ENCODE measurements at places on chromosomes 5 and 9.

DNA sequence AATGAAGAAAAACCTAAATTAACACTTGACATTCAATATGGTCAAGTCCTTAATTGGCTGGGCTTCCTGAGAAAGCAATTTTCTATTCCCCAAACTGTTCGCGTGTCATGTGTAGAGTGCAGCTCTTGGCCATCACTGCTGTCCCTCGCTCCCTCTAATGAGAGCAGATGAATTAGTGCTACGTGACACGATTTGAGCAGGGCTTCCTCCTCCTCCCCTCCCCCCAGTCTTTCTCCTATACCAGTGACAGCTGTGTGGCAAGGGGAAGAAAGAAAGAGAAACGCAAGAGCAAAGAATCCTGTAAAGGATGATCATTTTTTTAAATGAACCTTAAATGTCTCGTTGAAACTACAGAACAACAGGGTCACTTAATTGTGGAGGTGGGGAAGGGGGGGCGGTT, 159.6 kb downstream of the BNC2 start:
- DNase-seq: no peak

DNA sequence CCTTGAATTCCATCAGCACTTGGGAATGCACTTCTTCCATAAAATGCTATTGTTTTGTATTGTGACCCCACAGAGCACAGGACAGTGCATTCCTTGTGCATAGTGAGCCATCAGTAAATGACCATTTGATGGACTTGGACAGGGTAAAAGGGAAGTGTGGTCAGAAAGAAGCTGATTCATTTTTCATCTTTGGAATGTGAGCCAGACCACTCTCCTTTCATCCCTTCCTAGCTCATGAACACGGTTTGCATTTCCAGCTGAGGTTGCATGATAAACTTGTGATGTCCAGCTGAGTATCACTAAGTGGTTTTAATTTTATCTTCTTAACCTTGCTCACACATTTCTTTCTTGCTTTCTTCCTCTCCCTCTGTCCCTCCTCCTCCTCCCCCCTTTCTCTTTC, 101.3 kb downstream of the NUDT12 start:
- DNase-seq: peak; percentile 85

DNA sequence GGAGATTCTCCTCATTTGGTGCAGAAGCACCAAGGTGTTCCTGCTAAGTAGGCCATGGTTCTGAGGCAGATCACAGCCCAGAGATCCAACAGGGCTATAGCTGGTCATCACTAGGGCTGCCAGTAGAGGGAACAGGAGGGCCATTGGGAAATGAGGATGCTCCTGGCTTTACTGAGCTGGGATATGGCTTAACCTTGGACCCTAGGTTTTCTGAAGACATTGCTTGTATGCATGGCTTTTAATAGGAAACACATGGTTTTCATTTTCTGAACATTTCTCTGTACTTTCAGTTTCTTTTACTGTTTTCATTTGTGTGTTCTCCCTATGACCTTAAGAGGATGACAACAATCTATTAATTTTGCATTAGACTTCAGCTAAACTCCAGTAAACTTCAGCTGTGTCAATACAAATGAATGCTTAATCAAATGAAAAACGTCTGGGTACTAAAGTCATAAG, at the start of gene IFNW1:
IFNW1 (minus strand) TSS at position 406 of the 456 bp plus-strand sequence; CDS start at position 144, 262 bp downstream.
- DNase-seq: no peak

GRCh38 chr9:3342159-3342777, 183.5 kb downstream of the RFX3 start:
- DNase-seq: peak; percentile 21
